Stimulated activated CD4-positive, alpha-beta T cell treated with anti-CD3 and anti-CD28 coated beads, Interleukin-15, amount 100 ng/mL, for 1 hour (primary cell): ENCODE measurements at places on chromosomes 7 and 10.

- DNase-seq, result no peak
Observed at GRCh38 chr10:119503821-119504220, 38.7 kb downstream of the RGS10 start.

DNA sequence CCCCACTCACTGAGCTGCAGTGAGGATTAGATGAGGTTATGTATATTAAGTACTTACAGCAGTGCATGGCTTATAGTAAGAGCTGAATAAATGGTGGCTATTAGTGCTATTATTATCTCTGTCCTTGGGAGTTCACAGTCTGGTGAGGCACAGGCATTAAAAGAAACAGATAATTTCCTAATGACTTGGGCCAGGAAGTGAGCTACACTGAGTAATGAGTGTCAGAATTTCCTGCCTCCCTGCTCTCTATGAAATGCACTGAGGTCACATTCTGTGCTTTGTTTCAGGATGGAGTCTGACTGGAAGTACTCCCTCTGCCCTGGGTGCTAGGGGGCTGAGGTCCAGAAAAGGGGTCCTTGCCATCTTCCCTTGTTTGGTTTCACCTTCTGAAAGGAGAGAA is 48.7 kb upstream of the LOXL4 start:
- no peak for DNase-seq

DNA sequence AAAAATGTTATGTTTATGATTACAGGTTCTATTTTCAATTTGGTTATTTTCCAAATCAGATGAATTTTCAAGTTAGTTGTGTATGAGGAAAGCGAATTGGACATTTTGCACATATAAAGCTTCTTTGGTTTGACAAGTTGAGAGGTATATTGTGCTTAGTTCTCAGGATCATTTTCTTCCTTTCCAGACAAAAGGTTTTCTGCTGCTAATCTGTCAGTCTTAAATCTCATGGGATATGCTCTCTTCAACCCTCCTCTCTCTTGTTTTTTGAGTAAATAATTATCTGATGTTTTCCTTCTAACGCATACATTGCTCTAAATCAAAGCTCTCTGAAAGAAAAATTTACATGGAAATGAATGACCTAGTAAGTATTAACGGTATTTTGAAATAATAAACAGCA is 77.9 kb downstream of the PPP1R3A start:
- no peak for DNase-seq

DNA sequence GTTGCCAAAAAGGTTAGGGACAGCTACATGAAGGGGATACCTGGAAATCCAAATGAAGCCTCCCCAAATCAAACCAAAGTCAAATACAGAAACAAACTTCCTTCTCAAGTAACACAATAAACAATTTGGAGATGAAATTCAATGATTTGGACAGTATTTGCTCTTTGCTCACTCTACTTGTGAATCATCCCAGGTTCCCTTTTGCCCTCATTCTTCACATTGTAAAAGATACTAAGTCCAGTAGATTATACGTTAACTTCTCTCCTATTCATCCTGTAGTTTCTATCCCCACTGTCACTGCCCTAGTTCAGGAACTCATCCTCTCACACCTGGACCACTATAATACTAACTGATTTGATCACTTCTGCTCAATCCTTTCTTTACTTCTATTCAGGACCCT is 28.3 kb downstream of the FZD1 start:
- DNase-seq, result no peak

DNA sequence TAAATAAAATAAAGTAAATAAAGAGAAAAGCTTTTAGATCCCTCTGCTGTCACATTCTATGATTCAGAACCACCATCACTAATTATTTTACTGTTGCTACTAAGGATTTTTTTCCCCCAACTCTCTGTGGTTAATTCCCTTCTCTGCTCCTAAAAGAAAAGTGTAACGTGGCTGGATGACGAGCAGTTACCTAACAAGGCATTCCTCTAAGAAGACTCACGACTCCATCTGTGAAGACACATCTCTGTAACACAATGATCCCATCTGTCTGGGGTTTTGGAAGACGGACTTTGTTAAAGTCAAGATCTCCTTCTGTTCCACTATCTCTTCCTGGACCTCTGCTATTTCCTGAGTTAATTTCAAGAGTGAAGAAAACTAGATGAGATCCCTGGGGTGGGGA is 179.9 kb downstream of the SFMBT2 start:
- DNase-seq, result no peak

DNA sequence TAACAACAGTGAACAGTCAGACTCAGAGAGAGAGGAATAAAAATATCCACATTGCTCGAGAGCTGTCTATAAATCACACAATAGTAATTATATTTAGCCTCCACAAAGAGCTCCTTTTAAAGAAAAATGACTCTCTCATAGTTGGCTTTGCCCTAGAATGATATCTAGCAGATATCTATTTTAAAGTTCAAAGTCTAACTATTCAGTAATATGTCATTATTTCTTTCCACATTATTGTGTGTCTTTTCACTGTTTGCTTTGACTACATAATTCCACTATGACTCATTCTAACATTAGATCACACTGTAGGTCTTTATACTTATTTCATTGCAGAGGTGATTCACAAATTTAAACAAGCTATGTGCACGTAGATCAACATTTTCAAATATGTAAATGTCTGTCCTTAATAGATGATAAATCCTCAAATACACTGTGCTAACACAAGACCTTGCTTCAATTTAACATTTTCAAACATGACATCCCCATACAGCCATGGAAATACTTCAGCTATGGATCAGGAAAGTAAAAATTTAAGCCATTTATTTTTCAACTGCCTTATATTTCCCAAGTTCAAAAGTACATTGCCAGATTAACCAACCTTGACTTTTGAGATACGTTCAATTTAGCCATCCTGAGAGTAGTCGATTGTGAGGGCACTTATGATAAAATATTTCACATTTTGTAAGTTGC is 99.9 kb upstream of the AKR1E2 start:
- DNase-seq, result no peak

GRCh38 chr7:143896667-143897066 is 5.3 kb downstream of the TCAF1 start:
- no peak for DNase-seq

DNA sequence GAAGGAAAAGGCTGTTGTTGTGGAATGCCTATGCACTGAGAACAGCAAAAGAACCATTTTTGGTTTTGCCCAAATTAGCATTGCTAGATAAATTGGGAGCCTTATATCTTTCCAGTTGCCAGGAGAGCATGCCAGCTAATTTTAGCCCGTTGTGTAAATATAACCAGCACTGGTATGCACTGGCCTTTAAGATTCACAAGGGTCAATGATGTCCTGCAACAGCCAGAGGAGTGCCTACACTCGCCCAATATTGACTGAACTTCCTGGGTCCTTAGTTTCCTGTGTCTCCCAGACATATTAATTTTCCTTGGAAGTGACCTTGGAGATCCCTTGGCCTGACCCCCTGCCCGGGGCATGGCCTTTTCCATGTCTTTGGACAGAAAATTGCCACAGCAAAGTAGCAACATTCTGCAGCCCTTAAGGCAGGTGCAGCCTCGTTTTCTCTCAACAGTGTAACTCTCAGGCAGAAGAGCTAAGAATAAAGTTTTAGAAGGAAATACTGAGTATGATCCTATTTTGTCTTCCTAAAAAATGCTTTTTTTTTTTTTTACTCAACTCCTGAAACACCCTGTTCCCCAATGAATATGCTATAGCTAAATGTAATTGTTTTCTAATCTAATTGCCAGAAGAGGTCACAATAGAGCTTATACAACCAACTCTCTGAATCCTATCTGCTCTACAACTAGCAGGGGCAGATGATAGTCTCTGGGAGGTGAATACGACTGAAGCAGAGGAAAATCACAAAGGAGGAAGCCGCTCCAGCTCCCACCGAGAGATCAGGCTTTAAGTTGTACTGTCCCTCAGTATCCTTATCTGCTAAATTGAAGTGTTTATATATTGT is 131.9 kb upstream of the PCGF5 start:
- no peak for DNase-seq

- DNase-seq, result no peak
Observed at GRCh38 chr10:121338206-121338980, 259.9 kb downstream of the FGFR2 start.

- DNase-seq, result no peak
Observed at GRCh38 chr10:6796231-6796630, 216.2 kb upstream of the PRKCQ start.

DNA sequence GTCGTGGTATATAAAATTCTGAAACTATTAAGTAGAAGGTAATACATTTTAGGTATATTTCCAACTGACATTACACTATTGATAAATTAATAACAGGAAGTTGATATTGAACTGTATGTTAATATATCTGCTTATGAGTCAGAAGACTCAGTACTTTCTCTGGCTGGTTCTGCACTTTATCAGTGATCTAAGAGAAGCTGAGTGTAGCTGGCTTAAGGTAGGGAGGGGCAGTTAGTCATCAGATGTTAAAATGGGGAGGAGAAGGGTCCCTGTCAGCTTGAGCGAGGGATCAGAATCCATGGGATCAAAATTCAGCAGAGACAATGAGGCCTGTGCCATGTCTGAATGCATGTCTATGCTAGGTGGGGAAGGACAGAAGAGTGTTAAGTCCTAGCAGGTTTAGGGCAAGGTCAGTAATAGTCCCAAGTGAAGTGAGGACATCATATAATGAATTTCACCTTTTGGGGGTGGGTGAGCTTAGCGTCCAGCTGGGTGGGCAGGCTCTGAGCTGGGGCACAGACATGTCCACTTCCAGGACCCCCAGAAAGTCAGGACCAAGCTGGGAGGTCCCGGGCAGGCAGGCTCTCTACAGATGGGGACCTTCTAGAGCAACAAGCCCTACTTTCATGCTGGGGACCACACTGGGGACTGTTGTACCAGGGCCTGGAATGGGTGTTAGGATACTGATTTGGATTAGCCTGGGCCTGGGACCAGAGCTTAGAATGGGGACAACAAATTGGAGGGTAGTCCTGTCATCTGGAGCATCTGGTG is 82.9 kb downstream of the WDFY4 start:
- DNase-seq, result no peak

- DNase-seq, result no peak
Observed at GRCh38 chr7:128388145-128388485, 21.7 kb downstream of the IMPDH1 start.

- no peak for DNase-seq
Observed at GRCh38 chr7:85186521-85187241, at the start of gene SEMA3D. Gene SEMA3D, minus strand, starts transcription at chr7:85187056. Its CDS starts 65,165 bp downstream, at chr7:85121891.

- DNase-seq, result no peak
Observed at GRCh38 chr7:145175366-145175765, 339.5 kb upstream of the TPK1 start.

DNA sequence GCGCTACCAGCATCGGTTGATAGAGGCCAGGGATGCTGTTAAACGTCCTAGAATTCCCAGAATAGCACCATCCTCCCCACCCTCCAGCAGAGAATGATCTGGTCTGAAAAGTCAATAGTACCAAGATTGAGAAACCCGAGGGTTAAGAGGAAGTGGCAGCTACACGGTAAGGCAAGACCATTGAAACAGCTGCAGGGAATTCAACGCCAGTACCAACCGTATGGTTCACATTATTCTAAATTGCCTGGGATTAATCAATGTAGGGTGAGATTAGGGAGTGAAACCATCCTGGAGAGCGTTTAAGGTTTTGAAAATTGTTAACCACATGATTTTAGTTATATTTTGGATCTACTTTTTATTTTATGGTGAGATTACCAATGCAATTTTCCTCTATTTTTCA is 352.2 kb downstream of the PRPF18 start:
- DNase-seq, result no peak

GRCh38 chr7:108014215-108014614 is 11.3 kb upstream of the LAMB1 start:
- DNase-seq, result no peak

DNA sequence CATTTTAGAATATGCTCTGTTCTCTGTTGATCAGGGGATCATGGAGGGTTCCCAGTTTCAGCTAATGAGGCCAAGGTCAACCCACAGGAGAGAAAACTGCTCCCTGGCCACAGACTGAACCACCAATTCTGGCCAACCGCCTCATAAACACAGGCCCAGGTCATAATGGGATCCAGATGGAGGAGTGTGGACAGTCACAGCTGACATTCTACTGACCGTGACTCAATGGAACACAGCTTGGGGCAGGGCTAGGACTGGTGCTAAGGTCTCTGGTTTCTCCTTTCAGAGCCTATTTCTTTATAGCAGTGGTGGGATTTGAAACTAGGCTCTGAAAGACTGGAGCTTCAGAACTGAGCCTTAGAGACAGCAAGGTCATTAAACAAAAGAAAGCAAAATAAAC is 68.3 kb downstream of the HIPK2 start:
- no peak for DNase-seq

DNA sequence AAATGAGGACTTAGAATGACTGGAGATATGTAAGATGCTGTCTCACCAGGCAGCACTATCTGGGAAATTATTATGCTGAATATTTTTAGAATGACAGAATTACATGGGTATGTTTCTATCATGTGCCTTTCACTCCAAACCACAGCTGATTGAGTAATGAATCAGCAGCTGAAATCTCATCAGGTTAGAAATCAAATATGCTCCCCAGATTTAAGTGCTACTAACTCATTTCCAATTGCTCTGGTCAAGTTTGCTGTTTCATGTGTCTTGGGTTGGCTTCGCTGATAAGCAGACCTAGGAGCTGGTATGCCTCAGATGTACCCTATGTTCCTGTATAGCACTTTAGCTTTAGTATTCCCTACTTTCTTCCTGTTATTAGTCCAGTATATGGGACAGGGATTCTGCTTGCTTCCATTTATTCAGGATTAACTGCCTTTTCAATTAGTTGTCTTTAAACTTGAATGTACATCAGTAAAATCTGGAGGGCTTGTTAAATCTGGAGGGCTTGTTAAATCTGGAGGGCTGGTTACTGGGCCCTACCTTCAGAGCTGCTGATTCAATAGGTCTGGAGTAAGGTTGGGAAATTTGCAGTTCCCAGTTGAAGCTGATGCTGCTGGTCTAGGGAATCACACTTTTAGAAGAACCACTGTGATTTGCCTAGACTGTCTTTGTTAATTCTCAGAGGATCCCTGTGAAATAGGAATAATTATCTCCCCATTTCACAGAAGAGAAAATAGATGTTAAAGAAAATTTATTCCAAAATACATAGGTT is 172.9 kb downstream of the DKK1 start:
- no peak for DNase-seq

DNA sequence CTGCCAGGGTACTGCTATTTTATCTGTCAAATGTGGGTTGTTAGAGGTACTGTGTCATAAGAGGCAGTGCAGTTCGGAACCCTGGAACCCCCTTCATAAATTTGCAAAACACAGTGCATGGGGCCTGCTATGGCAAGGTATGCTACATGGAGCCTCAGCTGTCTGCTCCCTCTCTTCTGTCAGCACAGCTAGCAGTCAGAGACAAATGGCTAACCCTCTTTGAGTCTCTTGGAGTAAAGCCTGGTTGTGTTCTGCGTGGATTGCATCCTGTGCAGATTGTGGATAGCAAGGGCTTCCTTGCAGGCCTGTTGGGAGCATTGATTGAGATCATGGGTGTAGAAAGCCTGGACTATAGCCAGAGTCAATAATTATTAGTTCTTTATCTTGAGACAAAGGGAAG is 397.8 kb downstream of the AUTS2 start:
- no peak for DNase-seq

GRCh38 chr10:49739426-49739825 is 22.7 kb downstream of the OGDHL start:
- DNase-seq, result no peak

GRCh38 chr10:89134963-89135362 is 72.2 kb downstream of the CH25H start:
- DNase-seq, result no peak

- no peak for DNase-seq
Observed at GRCh38 chr10:84822931-84823630, 494.7 kb downstream of the CCSER2 start.

GRCh38 chr7:88307412-88307811 is 718 bp upstream of the STEAP4 start:
- no peak for DNase-seq
